ENCODE measurements at places on chromosomes 6 and 20.

GRCh38 chr6:140766999-140767398 is 1365.7 kb upstream of the GJE1 start:
- no peaks in the 10 kb centered on the region for H3K36me3 ChIP-seq
- no peak for DNase-seq
- H3K27ac ChIP-seq = no peak overlapping the region
- no peak overlapping the region for H3K4me3 ChIP-seq
- no peaks in the 10 kb centered on the region for H3K4me1 ChIP-seq
- H3K27me3 ChIP-seq = no peaks in the 10 kb centered on the region

DNA sequence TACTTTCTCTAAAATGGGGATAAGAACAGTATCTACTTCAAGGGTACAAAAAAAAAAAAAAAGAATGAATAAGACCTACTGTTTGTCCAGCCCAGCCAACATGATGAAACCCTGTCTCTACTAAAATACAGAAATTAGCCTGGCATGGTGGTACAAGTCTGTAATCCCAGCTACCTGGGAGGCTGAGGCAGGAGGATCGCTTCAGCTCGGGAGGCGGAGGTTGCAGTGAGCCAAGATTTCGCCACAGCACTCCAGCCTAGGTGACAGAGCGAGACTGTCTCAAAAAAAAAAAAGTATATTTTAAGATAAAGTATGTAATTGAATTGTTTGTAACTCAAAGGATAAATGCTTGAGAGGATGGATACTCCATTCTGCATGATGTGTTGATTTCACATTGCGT is 2.0 kb downstream of the BLTP3A start:
- no peak for DNase-seq
- peaks cover 1% of the 10 kb centered on the region for H3K36me3 ChIP-seq
- no peak overlapping the region for H3K4me3 ChIP-seq
- H3K4me1 ChIP-seq = peaks cover 16% of the 10 kb centered on the region
- H3K27me3 ChIP-seq = no peaks in the 10 kb centered on the region

DNA sequence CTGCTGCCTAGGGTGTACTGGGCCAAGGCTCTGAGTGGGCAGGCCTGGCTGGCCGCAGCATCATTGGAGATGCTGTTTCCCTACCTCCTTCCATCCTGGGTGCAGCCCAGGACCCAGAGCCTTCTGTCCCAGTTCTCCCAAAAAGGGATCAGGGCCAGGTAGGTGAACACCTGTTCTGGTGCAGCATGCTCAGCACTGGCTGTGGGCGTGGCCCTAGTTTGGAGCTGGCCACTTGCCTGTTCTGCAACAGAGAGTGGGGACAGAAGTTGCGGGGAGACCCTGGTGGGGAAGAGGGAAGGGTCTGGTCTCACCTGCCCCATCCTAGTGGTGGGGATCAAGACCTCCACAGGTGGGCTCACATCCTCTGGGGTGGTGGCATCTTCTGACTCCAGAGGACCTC is 1.4 kb upstream of the ARMC12 start:
- H3K36me3 ChIP-seq = no peaks in the 10 kb centered on the region
- H3K27ac ChIP-seq = no peak overlapping the region
- H3K4me3 ChIP-seq = no peak overlapping the region
- no peak for DNase-seq
- peaks cover 16% of the 10 kb centered on the region for H3K4me1 ChIP-seq

DNA sequence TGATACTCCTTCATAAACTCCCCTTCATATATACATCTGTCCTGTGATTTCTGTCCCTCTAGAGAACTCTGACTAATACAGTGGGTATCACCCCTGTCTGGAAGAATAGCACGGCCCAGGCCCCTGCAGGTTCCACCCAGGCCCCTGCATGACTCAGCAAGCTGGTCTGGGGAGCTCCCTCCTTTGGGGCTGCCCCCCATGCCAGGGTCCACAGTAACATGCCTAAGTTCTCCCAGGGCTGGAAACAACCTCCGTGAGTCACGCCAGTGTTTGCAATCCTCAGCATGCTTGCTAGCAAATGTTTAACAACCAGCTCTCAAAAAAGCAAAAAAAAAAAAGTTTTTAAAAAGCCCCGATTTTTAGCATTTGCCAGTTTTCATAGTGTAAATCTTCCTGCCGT is 134.3 kb upstream of the CDH4 start:
- no peak overlapping the region for H3K27ac ChIP-seq
- no peaks in the 10 kb centered on the region for H3K27me3 ChIP-seq
- H3K36me3 ChIP-seq = no peaks in the 10 kb centered on the region
- DNase-seq = no peak
- no peak overlapping the region for H3K4me3 ChIP-seq
- peaks cover 4% of the 10 kb centered on the region for H3K4me1 ChIP-seq

DNA sequence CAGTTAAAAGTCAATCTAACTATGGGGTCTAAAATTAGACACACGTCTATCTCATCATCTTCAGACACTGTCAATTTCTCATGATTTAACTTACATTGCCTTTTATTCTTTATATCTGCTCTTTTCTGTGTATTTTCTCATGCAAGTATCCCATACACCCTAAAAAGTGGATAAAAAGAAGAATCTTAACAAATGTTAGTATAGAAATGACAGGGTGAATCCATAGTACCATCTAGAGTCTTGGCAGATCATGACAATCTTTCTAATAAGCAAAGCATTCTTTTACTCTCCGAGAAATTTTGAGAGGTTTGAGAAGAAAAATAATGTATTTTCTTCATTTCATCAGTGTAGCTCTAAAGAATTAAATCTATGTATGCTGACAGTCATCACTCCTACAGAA is 382.7 kb downstream of the C6orf118 start:
- no peaks in the 10 kb centered on the region for H3K36me3 ChIP-seq
- no peak overlapping the region for H3K4me3 ChIP-seq
- no peaks in the 10 kb centered on the region for H3K4me1 ChIP-seq
- no peak overlapping the region for H3K27ac ChIP-seq
- no peak for DNase-seq

DNA sequence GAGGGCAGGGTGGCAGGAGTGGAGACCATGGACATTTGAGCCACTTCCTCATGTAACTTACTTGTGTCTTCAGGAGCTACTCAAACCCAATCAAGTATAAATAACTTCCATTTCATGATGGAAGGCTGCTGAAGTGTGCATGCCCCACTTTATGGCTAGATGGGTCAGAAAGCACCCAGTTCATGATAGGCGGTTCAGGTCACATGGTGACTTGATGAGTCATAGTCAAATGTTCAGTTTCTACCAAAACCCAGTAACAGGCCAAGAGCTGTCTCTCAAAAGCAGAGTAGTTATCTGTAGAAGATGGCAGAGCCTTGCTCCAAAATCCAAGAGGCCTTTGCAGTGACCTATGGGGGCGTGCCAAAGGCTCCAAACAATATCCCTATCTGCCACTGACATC is 133.7 kb upstream of the TENT5A start:
- no peaks in the 10 kb centered on the region for H3K4me1 ChIP-seq
- H3K27me3 ChIP-seq = no peaks in the 10 kb centered on the region
- no peak overlapping the region for H3K4me3 ChIP-seq
- no peaks in the 10 kb centered on the region for H3K36me3 ChIP-seq
- no peak for DNase-seq

GRCh38 chr6:96972689-96973088 is 48.2 kb downstream of the KLHL32 start:
- H3K36me3 ChIP-seq = peaks cover 4% of the 10 kb centered on the region
- H3K27me3 ChIP-seq = peaks cover 2% of the 10 kb centered on the region
- DNase-seq = no peak
- H3K4me1 ChIP-seq = no peaks in the 10 kb centered on the region

GRCh38 chr6:158043586-158044524 is 62.2 kb downstream of the SYNJ2 start:
- no peak for DNase-seq
- no peak overlapping the region for H3K27ac ChIP-seq
- H3K4me3 ChIP-seq = no peak overlapping the region
- peaks cover 22% of the 10 kb centered on the region for H3K36me3 ChIP-seq
